ENCODE measurements at places on chromosomes 12 and 14. TPM values are rescaled to one million over a fixed set of nuclear protein-coding genes. Genes with fewer than 3 reads are reported as not detected.

GRCh38 chr12:65275627-65276026 is 2.9 kb upstream of the MSRB3 start:
- DNase-seq = no peak

DNA sequence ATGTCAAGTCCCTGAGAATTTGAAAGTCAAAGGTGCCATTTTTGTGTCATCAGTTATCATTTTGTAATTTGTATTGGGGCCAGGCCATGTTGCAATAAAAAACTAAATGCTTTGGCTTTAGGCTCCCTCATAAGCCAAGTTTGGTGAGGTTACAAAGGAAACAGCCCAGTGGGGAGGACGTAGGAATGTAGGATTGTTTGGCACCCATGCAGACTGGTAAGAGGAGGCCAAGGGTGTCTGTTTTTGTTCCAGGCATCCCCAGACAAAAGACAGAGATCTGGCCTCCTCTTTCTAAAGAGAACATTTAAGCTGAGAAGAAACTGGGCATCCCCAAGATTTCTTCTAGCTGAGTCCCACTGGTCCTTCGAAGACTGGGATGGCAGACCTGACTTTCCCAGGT is 111.7 kb downstream of the SUDS3 start:
- DNase-seq = no peak

- no peak for DNase-seq
Observed at GRCh38 chr14:68627868-68628604, 164.8 kb downstream of the ZFP36L1 start.

The PLEKHG7 gene
- total RNA-seq = not detected

DNA sequence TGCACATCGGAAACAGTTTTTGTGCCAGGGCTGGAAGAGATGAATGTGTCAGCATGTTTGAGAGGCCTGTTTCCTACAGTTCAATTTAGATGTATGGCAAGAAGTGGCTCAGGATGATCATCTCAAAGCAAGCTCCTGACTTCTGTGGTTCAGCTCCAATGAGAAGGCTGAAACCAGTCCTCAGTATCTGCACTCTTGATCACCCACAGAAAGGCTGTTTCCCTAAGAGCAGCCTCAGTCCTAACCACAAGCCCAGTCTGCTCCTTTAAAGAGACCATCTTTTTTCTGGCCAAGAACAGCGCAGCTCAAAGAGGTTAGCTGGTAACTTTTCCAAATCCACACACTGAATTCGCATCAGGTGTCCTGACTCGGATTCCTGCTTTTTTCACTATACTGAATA is 19.2 kb downstream of the CSRP2 start:
- no peak for DNase-seq

The HHIPL1 gene
- total RNA-seq = not detected

GRCh38 chr12:12399776-12400305 is 43.0 kb downstream of the BORCS5 start:
- no peak for DNase-seq

The CD69 gene
- 104 TPM for total RNA-seq

GRCh38 chr12:29398495-29398894 is 17.5 kb upstream of the ERGIC2 start:
- DNase-seq = no peak

- DNase-seq = no peak
Observed at GRCh38 chr14:77212097-77212870, 30.7 kb downstream of the TMEM63C start.

- DNase-seq = no peak
Observed at GRCh38 chr12:27493260-27493940, 30.6 kb upstream of the PPFIBP1 start.

GRCh38 chr14:70698288-70698687 is 56.6 kb downstream of the TTC9 start:
- no peak for DNase-seq

DNA sequence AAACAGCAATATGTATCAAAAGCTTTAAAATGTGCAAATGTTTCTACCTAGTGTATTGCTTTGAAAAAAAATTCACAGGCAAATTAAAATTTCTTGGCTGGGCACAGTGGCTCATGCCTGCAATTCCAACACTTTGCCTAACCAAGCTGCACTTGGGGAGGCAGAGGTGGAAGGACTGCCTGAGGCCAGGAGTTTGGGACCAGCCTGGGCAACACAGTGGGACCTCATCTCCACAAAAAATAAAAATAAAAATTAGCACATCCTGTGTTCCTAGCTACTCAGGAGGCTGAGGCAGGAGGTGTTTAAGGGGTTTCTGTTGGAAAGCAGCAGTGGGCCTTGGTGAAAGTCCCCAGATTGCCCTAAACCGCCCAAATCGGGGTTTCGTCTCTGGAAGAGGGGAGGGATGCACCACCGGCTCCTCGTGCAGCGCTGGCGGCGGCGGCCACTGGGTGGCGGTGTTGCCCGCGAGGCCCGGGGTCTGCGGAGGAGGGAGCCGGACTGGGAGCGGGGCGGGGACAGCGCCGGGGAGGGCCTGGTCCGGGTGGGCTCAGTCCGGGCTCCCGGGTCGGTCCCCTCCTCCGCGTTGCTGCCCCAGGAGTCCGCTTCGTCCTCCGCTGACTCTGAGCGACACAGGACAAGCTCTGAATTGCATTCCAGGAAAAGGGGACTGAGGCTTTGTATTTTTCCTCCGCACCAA is 265.6 kb downstream of the AACS start:
- peak; percentile 63 for DNase-seq

DNA sequence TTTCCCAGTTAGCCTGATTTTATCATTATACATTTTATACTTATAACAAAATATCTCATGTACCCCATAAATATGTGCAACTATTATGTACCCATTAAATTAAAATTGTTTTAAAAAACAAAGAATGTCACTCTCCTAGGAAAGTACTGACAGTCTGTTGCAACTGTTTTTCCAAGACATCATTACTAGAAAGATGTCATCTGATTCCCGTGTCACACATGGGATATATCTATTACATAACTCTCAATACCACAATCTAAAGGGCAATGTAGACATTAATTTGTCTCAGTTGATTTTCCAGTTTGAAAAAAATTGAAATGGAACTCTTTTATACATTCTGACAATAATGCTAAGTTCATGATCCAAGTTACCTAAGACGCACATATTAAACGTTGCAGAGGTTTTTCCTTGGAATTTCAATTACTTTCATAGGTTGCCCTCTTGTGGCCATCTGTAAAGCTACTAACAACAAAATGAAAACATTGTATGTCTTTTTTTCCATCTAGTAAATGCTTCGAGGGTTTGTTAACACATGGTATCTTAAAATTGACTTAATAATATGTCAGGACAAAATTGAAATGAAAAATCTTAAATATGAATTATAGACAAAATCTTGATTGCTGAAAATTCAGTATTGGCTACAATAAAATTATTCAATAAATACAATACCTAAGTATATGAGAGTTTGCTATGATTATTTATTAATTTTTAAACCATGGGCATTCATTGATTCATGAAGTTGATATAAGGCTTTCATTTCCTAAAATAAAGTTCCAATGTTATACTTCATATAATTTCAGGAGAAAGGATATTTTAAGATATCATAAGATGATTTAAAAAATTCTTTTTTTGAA is 131.6 kb downstream of the PPFIA2 start:
- DNase-seq = no peak
